SW 1271 (cell line): ENCODE measurements at places on chromosomes 2 and 18.

DNA sequence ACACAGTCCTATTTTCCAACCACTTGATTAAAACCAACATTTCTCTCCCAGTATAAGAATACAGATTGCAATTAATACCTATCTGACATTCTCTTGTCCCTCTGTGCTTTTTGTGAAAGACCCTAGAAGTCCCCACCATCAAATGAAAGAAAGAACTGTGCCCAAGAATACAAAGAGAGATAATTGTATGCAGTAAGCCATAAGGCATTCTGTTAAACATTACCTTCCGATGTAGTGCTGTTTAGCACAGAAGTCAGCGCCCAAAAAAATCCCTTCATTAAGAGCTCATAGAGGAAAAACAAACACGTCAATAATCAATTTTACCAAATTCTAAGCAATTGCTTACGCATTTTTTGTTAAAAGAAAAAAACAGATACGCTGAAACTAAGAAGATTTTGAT, 41.1 kb downstream of the ZNF516 start:
- no peak for DNase-seq

DNA sequence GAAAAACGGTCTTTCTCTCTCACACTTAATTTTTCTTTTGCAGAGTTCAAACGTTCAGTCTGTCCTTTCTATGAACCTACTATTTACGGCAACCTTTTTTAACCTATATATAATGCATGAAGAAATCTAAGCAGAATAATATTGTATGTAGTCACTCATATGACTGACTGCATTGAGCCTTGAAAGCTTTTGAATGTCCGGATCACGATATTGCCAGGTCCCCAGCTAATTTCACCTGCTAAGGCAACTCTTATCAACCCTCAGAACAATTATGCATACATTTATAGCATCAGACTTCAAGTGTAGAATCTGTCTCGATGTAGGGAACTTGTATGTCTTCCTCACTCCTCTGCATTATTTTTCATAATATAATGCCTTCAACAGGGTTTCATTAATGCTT, 1083.8 kb upstream of the KLHL29 start:
- DNase-seq, result no peak

DNA sequence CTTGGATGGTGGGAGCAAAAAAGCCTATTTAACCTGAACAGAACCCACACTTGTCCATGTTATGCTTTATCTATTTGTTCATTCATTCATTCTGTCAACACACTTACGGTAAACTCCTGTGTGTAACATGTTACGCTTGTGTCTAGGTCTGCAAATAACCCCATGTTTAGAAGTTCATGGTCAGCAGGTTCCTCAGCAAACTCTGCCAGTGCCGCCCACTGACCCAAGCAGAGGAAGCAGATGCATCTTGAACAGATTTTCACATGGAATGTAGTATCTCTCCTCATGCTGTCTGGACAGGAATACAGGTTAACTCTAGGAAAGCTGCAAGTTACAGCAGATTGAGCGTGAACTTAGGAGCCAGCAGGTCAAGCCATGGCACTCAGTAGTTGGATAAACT, 213.7 kb upstream of the COPS8 start:
- no peak for DNase-seq

DNA sequence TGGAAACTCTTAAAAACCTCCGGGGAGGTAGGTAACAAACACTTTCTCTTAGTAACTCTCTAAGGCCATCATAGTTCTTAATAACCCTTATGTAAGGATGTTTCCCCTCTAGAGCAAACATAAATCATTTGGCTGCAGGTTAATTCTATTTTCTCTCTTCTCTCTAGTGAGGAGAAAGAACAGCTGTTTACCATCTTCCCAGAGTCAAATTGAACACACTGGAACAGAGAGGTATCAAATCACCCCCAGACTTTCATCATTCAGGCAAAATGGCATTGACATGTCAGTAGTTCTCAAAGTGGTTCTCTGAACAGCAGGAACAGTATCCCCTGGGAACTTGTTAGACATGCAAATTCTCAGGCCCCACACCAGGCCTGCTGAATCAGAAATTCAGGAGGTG, 240.7 kb downstream of the MEIS1 start:
- no peak for DNase-seq

- DNase-seq, result no peak
These were observed 680 bp upstream of the LBH start for GRCh38 chr2:30230497-30231211.
